GF-D8 (cell line): ENCODE measurements at places on chromosomes 3 and 15.

GRCh38 chr3:157127268-157127667 lies 32.7 kb downstream of the CCNL1 start:
- no peak for DNase-seq

- DNase-seq, result no peak
Measured at GRCh38 chr15:63390689-63391088, 9.0 kb upstream of the CA12 start.

DNA sequence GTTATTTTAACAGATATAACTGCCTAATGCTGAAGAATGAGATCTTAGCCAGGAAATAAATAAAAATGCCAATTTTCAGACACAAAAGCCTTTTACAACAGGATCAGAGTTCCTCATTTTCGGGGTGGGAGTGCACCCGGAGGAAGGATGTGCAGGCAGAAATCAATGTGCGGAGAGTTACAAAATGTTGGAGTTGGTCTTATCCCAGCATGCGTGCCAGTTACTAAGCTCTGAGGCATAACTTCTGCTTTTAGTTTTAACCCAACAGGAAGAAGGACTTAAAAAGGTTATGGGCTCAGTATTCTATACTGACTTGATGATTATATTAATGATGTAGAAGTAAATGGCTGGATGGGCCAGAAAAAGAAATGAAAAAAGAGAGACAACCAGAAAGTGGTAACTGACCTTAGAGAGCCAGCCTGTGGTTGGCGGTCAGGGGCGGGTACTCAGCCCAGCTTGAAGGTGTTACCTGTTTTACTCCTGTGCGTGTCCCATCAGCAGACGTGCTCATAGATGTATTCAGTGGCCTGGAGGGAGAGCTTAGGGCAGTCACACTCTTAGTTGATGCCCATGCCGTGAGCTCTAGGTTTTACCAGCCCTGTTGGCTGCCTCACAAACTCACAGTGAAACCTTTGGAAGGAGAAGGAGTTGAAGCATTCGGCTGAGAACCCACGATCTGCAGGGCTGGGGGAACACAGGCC lies 164.7 kb downstream of the SV2B start:
- peak; percentile 80 for DNase-seq

DNA sequence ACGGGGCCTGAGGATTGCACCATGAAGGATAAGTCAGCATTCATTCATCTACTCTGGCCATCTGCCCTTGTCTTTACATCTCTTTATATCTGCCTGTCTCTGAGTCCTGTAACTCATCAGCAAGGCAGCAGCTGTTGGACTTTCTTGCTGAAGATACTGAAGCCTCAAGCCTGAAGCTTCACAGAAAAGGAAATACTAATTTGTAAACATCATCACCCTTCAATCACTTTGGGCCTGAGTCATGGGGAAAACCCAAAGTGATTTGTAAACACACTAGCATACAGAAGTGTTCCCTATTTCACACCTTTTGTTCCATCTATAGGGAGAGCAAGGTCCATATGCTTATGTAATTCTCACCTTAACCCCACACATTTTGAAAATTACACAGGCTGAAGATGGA lies 928.2 kb downstream of the EPHA3 start:
- no peak for DNase-seq

DNA sequence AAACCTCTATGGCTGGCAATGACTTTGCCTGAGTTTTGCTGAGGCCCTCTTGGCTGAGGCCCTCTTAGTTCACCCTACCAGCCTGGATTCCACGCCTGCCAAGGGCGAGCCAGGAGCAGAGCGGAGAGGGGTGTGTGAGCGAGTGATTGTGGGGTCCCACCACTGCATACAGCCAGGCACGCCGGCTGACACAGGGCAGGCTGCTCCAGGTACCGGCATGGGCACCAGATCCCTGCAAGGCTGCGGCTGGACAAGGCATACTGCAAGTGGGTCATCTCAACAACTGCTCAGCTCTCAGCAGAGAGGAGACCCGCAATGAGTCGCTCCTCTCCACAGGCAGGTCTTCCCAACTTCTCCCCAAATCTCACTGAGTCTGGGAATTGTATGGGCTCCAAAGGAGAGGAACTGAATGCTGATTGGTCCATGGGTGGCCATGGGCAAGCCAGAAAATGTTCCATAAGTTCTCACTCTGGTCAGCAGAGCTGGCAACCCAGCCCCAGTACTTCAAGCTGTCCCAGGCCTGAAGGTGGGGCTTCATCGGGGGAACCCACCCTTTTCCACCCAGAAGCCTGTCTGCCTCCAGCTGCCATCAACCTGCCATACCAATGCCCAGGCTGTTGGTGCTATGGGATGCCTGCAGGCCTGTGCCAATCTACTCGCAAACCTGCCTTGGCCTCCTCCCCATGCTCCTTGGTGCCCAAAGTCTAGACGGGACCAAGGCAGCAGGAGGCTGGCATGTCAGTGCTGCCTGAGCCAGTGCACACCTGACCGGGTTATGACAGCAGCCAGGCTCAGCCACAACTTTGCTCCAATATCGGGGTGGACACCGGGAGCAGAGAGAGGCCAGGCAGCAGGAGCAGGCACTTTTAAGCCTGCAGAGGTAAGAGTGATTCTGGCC lies 1273.6 kb upstream of the GBE1 start:
- no peak for DNase-seq

DNA sequence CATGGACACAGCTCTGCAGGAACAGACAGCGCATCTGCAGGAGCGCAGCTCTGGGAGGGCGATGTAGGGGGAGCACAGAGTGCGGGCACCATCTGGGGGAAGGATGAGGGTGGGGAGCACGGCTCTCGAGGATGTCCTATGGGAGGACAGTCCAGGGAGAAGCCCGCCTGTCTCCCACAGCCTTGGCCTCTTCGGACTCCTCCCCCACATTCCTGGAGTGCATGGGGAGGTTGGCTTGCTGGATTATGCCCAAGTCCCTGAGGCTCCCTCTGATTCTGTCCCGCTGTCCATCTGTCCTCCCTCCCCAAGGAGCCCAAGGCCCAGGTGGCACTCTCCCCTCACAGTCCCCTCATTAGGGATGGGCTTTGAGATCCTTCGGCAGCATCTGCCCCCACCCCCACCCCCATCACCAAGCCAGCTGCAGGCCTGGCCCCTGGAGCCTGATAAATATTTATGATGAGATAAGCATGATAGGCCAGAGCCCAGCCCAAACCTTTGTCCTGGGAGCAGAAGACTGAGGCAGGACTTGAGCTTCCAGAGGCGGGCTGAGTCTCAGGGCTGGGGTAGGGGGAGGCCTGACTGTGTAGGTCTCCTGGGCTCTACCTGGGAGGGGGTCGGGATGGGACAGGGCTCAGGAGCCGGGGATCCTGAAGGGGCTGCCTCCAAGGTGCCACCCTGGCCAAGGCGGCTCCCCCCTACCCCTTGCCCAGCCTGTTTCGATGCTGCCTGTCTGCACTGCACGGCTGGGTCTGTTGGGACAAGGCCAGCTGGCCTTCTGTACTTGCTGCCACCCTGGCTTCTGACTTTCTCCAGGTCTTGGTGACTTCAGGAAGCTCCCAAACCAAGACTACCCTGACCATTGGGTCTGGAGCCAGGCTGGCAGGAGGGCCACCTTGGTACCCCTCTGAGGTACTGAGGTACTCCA lies 28.6 kb upstream of the SEMA3F start:
- DNase-seq, result no peak
